ENCODE measurements at places on chromosomes 4 and X.

DNA sequence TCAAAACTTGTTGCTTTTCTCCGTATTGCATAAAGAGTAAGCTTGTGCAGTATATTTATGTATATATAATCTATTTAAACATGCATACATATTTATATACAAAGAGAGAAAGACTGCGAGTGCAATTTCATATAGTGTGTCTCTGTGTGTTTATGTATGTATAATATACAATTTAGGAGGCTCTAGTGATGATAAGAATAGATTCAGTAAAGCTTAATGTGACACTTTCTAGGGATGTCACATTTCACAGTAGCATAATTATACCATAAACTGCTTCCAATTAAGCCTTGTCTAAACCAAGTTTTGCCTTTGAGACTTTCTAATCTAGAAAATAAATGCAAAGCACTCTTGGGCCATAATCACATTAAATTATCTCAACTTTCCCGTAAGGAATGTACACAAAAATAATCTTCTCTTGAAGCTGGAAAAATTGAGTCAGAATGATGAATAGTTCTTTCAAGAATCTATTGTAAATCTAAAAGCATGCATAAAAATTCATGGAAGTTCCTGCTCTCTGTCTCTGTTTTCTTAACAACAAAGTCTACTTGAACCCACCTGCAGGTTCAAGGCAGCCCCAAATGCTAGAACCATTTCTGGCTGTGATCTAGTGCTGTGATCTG is 114.1 kb upstream of the NPY2R start:
- no peak for DNase-seq

DNA sequence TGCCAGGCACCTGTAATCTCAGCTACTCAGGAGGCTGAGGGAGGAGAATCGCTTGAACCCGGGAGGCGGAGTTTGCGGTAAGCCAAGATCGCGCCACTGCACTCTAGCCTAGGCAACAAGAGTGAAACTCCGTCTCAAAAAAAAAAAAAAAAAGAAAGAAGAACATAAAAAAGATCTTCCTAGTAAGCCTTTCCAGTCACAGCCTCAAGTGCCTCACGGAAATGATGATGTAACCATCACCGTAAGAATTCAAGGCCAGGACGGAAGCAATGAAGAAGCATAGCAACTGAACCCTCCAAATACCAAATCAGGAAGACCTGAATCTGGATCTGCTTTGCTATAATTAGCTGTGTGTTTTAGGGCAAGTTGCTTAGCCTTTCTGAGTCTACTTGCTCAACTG is 28.8 kb downstream of the RBM47 start:
- DNase-seq, result no peak

- no peak for DNase-seq
Measured at GRCh38 chr4:71377561-71377960, 38.7 kb downstream of the SLC4A4 start.

DNA sequence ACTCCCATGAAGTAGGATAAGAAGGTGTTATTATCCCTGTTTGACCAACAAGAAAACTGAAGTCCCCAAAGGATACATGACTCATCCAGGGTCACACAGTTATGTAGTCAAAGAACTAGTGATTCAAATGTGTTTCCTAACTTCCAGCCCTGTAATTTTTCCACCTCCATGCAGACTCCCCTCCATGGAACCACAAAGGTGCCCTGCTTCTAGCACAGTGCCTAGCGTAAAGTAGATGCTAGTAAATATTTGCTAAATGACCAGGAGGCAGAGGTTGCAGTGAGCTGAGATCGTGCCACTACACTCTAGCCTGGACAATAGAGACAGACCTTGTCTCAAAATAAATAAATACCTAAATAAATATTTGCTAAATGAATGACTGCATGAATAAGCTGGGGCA is 55.8 kb downstream of the FRMPD3 start:
- no peak for DNase-seq

GRCh38 chr4:139207247-139207646 is 30.2 kb upstream of the ELF2 start:
- DNase-seq, result peak; percentile 23

DNA sequence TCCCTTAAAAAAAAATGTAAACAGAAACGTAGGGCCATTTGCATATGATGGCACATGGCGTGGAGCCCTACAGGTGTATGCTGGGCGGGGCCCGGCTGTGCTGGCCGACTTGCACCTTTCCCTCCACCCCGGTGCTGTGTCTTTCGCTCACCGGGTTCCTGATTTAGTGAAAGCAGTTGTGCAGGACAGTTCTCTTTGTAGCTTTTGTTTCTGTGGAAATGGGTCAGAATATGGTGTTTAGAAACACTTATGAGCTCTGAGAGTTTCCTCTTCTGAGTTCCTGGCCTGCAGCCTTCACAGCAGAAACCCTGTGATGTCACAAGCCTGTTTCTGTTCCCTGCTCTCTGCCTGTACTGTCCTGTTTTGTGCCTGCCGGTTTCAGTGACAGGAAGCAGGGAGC is 22.5 kb upstream of the MSANTD1 start:
- DNase-seq, result no peak

GRCh38 chrX:42825201-42825600 is 47.2 kb upstream of the PPP1R2C start:
- no peak for DNase-seq

- DNase-seq, result no peak
Measured at GRCh38 chrX:104284507-104284906, 29.8 kb upstream of the ESX1 start.

DNA sequence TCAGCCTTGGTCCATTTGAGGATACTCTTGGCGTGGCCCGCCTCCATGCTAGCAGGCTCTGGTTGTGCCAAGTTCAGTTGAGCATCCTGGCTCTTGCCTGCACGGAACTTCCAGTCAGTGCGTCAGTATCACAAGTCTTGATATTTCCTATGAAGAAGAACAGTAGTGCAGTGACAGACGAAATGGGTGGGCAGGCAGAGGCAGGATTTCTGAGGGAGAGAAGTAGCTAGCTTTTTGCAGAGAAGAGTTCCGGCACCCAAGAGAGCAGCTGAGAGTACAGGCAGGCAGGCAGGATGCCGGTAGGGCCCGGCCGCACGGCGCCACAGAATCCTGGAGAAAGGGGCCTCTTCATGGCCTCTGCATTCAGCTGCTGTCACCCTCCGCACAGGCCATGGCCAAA is 56.1 kb upstream of the MSANTD1 start:
- no peak for DNase-seq

DNA sequence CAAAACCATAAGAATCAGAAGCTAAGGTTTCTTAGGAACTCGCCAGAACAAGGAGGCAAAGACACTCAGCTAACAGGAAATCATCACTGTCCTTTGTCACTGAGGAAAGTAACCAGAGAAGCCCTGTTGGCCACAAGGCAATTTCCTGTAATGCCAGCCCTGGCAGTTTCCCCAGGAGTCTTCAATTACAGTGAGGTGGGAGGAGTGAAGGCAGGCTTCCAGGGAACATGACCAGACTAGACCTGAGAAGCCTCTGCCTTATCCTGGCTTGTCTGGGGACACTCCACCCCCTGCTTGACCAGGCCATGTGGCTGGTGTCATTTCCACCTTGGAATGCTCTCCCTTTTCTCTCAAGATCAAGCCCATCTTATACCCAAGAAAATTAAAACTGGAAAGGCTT is 125.3 kb downstream of the COL4A6 start:
- DNase-seq, result no peak

DNA sequence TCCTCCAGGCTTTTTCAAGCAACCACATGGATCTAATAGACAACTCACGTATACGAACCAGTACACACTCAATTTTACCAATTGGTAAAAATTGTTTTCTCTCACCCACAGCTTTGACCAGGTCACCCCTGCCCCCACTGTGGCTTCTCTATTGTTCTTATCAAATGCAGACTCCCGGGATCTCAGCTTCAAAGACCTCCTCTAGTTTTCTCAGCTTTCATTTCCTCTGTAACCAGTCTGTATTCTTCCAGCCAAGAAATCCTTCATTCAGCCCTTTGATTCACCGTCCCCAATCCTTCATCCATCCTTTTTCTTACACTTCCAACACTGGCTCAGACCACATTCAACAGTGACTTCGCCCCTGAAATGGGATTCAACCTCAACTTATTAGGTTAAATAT is 120.7 kb downstream of the CORIN start:
- no peak for DNase-seq

GRCh38 chrX:123834116-123834515 is 25.7 kb upstream of the XIAP start:
- no peak for DNase-seq

DNA sequence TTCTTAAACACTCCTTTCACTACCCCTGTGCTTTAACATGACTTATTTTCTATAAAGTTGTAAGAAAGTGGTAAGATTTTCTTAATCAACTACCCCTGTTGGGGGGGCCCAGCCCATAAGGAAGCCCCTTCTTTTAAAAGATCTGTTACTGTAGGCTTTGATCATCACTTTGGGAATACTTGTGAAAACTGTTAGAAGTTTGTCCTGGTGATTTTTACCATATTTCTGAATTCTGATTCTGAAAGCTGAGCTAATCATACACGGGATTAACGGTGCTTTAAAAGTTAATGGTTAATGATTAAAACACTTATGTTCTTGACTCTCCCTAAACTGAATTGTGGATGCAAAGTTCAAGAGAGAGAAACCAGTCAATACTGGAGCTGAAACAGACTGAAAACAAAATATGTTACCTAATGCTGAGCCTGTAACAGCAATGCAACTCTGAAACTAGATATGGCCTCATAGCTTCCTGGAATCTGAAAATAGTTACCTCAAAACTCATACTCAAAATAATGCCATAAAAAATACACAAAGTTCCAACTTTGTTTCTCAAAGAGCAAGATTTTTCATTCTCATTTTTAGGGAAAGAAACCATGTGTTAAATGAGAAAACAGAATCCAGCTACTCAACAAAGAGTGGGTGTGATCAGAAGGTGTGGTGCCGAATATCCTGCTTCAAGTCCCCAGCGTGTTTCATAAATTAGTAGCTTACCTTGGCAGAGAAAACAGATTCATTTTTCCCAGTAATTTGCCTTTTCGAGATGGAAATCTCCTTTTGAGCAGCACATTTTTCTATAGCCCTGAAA is 31.6 kb downstream of the ADH7 start:
- DNase-seq, result no peak

- peak; percentile 41 for DNase-seq
Measured at GRCh38 chr4:78057600-78058550, 752 bp downstream of the FRAS1 start.

DNA sequence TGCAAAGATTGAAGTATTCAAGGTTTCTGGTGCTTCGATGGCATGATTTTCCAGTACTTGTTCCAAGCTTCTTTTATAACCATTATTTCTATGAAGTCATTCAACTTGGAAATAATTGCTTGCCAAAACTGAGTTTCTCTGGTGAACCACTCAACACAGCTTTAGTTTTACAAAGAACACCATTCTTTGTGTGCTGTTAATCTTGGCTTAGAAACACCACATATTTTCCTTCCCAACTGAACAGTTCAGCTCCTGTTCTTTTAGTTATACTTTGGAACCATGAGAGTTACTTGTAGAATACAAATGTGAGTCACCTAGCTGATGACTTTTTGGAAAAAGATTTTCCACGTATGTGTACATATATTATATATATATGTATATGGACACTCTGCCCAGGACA is 32.7 kb downstream of the TMEM47 start:
- DNase-seq, result no peak

GRCh38 chrX:40506201-40506985 is 74.4 kb upstream of the ATP6AP2 start:
- no peak for DNase-seq
